NCI-H524 (cell line): ENCODE measurements at places on chromosomes 1 and 21.
A peak's percentile ranks its signal among the peaks of the same experiment; 100 is the strongest.

DNA sequence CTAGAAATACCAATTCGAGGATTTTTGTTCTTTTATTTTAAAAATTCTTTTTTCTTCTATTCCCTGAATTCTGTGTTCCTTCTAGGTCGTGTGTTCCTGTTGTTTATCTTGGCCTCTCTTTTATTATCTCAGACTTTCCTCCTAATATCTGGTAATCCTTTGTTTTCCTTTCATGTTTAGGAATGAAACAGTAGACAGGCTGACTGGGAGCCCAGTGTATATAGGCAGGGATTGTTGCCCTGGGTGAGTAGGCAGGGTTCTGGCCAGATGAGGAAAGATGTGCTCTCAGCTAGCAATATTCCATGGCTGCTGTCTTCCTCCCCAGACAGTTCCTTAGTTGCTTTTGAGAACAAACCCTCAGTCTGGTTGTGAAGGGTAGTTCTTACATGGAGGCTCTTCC, 161.8 kb upstream of the PDE4B start:
- no peak for DNase-seq

- DNase-seq, result no peak
Measured at GRCh38 chr1:1376551-1377226, 1.7 kb upstream of the AURKAIP1 start.

DNA sequence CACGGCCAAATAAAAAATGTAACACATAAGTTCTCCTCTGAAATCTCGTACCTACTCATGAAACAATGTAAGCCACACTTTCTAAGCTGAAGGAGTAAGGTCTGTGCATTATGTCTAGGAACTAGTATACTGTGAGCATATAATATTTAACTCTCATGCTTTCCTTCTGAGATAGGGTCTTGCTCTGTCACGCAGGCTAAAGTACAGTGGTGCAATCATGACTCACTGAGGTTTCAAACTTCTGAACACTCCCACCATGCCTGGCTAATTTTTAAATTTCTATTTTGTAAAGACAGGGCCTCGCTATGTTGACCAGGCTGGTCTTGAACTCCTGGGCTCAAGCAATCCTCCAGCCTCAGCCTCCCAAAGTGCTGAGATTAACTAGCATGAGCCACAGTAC, 71.3 kb downstream of the AHCTF1 start:
- no peak for DNase-seq

GRCh38 chr1:192579010-192579738, 3.6 kb downstream of the RGS1 start:
- no peak for DNase-seq

GRCh38 chr1:223845037-223845809, 524 bp downstream of the TP53BP2 start:
- no peak for DNase-seq

DNA sequence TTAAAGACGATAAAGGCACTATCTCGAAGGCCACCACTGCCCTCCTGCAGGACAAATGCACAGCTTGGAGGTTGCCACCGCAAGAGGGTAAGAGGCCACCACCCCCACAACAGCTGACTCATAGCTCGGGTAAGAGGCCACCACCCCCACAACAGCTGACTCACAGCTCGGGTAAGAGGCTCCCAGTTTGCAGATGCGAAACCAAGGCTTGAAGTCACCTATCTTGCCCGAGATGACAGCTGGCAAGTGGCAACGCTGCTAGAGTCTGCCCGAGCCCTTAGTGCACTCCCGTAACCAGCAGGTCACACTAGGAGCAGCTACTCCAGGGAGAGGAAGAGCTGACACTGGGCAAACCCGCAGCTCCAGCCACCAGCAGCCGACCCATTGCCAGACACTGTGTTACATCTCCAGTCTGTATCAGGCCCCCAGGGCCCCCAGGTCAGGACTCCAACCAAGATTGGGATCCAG, 17.1 kb upstream of the SPSB1 start:
- peak; percentile 39 for DNase-seq

- DNase-seq, result peak; percentile 38
Measured at GRCh38 chr1:159132271-159132881, 39.0 kb upstream of the CADM3 start.

DNA sequence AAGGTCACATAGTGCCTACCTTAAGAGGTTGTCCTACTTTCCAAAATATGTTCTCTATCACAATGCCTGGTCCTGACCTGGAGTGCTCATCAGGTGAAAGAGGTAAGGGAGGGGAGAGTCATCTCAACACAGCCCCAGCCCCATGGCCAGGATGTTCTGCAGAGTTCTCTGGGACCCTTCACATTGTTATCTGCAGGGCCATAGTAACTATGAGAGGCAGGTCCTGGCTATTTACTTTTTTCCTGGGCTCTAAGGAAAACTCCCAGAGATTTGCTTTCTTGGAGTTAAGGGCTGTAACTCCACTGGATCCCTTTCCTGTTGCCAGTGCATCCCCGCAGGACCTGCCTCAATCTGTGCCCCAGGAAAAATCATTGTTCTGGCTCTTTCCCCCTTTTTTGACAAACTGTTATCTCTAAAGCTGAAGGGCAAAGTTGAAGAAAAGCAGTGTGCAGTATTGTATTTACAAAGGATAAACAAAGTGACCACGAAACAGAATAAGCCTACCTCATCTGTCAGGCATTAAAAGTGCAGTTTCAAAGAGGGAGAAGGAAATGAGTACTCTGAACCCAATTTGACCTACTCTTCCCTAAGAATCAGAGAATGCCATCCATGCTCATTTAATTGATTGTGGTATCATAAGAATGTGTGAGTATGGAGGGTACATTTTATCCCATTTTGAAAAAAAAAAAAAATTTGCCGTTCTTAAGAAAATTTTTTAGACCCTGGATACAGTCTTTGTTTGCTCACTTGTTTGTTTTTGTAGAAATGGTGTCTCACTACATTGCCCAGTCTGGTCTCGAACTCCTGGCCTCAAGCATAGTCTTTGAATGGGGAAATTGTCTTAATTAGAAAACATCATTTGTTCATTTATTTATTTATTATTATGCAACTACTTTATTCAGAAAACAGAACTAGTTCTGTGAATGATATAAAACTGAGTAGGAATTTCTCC, 149.6 kb downstream of the RHOU start:
- no peak for DNase-seq

DNA sequence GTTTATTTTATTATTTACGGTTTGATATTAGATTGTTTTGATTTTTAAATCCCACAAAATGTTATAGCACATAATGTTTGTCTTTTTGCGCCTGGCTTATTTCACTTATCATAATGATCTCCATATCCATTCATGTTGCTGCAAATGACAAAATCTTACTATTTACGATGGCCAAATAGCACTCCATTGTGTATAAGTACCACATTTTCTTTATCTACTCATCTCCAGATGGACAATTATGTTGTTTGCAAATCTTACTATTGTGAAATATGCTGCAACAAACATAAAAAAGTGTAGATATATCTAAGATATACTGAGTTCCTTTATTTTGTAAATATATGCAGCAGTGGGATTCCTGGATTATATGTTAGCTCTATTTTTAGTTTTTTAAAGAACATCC, 1568.3 kb downstream of the AMY1C start:
- no peak for DNase-seq

DNA sequence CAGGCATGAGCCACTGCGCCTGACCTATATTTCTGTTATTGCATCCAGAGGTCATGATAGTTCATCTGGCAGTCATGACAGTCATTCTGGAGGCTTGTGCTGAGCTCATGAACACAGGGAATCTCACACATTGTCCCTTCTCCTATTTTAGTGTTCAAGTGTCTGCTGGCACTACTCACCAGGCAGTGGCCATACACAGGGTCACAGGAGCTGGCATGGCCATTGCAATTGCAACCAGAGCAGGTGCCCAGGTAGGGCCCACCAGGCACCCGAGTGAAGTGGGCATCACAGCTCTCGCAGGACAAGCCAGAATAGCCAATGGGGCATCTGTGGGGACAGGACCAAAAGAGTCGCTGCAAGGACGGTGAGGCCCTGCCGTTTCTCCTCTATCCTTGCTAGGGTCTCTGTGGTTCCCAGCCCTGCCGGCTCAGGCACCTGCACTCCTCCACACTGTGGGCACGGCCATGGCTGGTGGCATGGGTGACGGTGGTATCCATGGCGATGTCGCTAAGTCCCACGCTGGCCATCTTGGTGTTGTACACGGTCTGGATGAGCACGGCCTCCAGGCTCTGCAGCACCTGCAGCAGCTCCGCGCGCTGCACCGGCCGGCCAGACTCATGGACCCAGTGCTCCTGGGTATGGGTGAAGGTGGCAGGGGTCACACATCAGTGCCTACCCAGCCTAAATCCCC, 57.0 kb downstream of the HSPG2 start:
- DNase-seq, result no peak

DNA sequence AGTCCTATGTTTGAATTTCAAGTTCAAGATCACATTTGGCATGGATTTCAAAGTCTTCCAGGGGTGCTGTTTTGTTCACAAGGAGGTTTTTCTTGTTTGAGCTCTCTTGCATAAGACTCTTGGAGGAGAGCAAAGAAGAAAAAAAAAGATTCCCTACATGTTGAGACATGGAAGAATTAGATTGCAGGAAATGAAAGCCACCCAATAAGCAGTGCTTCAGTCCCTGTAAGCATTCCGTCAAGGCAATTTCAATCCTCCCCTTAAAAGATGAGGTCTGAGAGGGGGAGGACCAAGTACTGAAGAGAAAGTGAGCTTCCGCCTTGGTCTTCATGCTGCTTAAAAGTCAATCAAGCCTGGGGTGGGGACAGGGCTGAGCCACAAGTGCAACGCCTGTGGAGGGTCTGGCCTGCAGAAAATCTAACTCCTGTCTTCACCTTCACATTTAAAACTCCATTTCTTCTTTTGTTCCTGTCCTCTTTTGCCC, 50.2 kb downstream of the LPAR3 start:
- no peak for DNase-seq

GRCh38 chr1:212536586-212536985, 72.0 kb upstream of the ATF3 start:
- DNase-seq, result no peak

DNA sequence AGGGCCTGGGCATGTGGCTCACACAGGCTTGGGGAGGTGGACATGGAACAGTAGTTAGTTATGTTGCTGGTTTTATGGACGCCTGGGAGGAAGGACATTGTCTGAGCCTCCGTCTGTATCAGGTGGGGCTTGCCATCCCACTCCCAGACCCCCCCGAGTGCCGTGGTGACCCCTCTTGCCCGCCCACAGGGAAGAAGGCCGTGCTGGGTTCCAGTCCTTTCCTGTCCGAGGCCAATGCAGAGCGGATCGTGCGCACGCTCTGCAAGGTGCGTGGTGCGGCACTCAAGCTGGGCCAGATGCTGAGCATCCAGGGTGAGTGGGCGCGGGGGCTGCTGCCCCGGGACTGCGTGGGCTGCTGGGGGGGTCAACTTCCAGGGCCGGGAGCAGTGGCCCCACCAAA, 41.7 kb downstream of the COQ8A start:
- no peak for DNase-seq

- DNase-seq, result no peak
Measured at GRCh38 chr1:212162635-212163034, 122.6 kb upstream of the PPP2R5A start.

DNA sequence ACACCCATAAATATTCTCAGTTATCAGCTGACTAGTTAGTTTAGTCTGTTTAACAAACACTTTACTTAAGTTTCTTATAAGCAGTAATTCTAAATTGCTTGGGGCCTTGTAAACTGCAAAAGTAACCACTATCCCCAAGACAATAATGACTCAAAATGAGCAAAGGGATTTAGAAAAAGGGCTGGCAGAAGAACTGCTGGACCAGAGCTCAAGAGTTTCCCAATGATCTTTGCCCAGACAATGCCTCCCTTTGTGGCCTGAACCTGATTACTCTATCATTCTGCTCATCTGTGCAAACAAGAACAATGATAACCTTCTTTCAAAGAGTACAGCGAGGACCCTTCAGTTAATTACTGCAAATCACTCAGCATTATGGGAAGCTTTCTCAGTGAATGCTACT, 123.5 kb downstream of the TIAM1 start:
- DNase-seq, result no peak

DNA sequence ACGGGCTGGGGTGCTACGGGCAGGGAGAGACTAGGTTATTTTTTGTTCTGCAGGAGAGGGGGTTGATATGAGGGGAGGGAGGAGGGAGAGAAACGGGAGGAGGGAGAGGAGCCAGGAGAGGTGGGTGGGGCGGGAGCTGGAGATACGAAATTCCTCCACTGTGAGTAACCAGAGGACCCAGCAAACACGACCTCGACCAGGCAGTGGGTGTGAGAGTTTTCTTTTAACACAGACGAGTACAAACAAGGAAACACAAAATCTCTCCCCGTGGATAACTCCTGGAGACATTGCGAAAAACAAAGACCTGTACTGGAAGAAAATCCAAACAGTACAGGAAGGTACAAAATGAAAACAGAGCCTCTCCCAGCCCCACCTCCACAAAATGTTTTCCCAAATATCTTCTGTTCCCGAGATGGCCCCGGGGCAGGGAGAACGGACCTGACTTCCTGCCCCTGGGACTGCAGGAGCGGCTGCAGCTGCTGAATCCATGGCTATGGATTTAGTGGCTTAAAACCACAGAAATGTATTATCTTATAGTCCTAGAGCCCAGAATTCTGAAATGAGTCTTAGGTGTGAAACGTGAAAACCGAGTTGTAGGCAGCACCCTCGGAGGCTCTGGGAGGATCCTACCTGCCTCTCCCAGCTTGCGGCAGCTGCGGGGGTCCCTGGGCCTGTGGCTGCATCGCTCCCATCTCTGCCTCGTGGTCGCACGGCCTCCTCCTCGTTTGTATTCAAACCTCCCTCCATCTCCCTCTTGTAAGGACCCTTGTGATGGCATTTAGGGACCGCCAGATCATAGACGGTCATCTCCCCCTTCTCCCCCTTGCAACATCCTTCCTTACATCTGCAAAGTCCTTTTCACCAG, 82.2 kb downstream of the RIPK4 start:
- DNase-seq, result no peak

- DNase-seq, result no peak
Measured at GRCh38 chr1:160541622-160542302, 18.7 kb upstream of the SLAMF6 start.

DNA sequence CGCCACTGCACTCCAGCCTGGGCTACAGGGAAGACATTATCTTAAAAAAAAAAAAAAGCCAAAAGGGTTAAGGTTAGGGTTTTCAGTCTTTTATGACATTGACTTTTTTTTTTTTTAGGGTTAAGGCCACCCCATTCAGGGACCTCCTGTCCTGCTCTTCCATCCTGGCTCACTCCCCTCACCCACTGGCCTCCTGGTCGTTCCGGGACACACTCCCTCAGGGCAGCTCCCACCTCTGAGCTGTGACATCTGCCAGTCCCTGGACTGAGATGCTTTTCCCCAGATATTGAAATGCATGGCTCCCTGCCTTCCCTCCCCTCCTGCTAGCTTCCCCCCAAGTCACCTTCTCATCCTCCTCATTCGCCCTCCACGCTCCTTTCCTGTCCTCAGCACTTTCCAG, 9.6 kb downstream of the PLEKHG5 start:
- DNase-seq, result no peak

GRCh38 chr1:219582296-219582695, 30.6 kb downstream of the ZC3H11B start:
- DNase-seq, result no peak

GRCh38 chr21:45940091-45940490, 41.5 kb upstream of the COL6A1 start:
- no peak for DNase-seq

DNA sequence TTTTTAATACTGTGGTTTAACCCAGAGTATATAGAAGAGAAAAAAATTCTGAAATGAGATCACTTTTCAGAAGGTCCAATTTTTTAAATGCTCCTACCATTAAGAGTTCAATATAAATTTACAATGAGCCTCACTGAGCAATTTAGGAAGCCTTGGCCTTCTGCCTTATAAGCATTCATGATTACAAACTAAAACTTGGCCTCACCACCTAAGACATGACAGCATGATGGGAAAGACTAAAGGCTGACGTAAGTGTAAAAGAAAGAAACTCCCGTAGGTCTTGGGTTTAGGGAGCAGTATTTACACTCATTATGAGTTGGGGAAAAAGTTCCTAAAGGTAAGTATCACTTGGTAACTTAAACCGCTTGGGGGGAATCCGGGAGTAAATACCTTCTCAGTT, 70.7 kb upstream of the ESRRG start:
- DNase-seq, result no peak
